ENCODE measurements at places on chromosomes 6 and 20.

- no peak for DNase-seq
These were observed 59.5 kb downstream of the GNAS start for GRCh38 chr20:58911970-58912369.

GRCh38 chr6:44735630-44735963, 348.1 kb downstream of the CDC5L start:
- no peak for DNase-seq

DNA sequence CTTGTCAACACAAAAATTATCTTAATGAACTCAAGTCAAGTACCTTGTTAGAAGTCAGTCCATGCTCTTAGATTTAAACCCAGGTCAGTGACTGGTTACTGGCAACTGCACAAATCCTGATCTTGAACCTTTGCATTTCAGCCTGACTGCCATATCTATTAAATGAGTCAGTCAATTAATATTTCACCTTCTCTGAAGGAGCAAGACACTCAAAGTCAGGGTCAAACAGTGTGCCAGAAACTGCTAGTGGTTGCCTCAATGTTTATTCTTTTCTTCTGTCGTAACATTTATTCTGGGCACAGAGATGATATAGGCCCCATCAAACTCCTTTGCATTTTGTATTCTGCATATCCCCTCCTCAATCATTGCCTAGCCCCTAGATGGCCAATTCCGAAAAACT, 193.9 kb upstream of the MOCS1 start:
- DNase-seq: no peak

DNA sequence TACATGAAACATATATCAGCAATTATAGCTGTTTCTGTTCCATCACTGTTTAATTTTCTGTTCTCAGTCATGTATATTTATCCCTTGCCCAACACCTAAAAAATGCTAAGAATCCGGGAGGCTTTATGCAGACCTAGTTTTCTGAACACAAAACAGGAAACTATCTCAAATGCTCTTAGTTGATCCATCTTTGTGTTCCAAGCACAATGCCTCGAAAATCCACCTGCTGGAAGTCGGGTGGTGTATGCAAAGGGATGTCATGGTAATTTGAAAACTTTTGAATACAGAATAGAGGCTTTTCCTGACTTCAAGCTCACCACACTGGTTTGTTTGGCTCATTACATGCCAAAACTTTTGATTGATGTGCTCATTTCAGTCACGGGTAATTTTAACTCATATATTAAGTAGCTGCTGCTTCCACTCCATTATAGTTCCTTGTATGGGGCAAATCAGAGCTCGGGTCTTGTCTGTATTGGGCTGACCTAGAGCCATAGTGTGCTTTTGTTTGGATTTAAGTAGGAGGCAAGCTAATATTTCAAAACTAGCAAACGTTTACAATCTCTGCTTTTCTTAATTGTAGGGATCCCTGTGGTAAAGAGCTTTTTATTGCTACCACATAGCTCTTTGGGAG, 646.5 kb upstream of the EPHA7 start:
- DNase-seq: no peak

GRCh38 chr20:38216201-38216600, 44.3 kb downstream of the KIAA1755 start:
- DNase-seq: no peak

DNA sequence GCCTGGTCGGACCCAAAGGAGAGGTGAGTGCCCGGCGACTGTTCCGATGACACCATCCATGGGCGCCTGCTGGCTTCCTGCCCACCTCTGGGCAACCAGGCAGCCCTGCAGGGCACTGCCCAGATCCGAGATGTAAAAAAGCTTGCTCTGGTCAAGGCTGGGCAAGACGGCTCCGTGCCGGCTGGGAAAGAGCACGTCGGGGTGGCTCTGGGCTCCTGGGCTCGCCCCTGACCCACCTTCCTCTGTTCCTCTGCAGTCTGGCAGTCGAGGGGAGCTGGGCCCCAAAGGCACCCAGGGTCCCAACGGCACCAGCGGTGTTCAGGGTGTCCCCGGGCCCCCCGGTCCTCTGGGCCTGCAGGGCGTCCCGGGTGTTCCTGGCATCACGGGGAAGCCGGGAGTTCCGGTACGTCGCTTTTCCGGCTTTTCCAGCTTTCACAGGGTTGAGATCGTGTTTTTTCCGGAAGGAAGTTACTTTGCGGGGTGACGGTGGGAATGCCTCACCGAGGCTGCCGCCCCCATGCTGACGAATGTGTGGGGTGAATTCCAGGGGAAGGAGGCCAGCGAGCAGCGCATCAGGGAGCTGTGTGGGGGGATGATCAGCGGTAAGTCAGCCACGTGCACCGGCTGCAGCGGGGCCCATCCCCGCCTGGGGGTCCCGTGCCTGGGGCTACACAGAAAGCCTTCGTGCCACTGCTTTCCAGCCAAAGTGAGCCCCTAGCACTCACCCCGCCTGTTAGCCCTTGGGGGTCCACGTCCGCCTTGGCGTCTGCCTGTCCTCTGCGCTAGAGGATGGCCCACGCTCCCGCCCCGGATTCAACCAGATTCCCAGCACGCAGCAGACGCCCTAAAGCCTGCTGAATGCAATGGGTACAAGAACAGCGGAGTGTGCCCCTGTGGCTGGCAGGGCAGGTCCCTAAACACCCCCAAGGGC, 19.3 kb downstream of the COL9A3 start:
- DNase-seq: no peak

GRCh38 chr6:113328886-113329381, 528.2 kb upstream of the MARCKS start:
- DNase-seq: no peak

- DNase-seq: no peak
These were observed 10.1 kb downstream of the ANGPT4 start for GRCh38 chr20:906001-906520.

DNA sequence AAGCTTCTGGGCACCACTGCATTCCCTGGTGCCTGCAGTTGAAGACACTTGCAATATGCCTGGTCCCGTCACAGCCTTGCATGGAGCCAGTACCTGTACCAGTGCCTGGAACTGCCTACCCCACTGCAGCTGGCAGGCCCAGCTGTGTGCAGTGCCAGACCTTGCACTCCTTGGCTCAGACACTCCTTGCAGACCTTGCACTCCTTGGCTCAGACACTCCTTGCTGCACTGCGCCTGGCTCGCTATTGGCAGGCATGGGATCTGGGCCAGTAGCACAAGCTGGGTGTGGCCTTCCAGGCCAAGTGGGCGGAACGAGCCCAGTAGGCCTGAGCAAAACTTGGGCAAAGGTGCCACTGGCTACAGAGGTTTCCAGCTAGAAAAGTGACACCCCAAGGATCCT, 1189.1 kb downstream of the GRIK2 start:
- DNase-seq: no peak

GRCh38 chr6:166957805-166958076, 1.4 kb upstream of the RNASET2 start:
- DNase-seq: no peak

DNA sequence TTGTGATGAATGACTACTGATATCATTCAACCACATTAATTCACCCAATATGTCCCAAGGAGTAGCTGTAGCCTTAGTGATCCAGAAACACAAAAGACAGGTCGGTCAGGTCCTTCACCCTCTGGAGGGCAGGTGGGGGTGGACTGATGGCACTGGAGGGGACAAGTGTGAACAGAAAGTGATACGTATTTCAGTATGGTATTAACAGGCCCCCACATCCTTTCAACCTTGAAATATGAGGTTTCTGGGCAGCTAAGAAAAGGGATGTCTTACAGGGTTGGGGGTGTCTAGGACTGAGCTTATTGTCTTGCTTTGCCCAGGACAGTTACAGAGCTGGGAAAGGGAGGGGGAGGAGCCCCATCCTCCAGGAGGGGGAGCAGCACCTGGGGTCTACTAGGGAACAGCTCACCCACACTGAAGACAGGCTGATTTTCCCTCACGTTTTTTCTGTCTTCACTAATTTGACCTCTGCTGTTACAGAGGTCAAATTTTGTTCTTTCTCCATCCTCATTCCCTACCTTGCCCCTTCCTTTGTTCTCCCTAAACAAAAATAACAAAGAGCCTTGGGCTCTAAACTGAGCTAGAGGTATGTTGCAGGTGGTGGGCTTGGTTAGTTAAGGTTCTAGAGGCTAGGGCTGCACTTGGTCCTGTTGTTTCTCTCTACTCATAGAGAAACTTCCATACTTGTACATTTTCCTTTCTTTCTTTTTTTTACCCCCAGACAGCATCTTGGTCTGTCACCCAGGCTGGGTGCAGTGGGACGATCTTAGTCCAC, 38.0 kb upstream of the EEF1A1 start:
- DNase-seq: no peak

DNA sequence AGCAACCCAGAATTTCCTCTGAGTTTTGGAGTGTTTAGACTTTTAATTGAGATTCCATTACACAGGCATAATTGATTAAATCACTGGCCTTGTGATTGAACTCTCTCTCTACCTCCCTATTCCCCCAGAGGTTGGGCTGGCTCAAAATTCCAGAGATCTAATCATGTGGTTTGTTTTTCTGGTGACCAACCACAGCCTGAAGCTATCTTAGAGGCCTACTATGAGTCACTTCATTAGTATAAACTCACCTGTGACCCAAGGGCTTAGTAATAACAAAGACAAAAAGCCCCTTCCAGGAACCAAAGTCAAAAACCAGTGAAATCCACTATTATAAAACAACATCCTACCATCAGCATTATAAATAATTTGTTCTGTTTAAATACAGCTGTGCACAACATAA, 992.5 kb upstream of the CITED2 start:
- no peak for DNase-seq
